Stimulated activated CD8-positive, alpha-beta memory T cell treated with anti-CD3 and anti-CD28 coated beads, Interleukin-7, amount 100 ng/mL, for 4 hours (primary cell): ENCODE measurements at places on chromosomes 1 and 21.

GRCh38 chr21:20424943-20425342 lies 573.3 kb upstream of the NCAM2 start:
- DNase-seq = no peak

DNA sequence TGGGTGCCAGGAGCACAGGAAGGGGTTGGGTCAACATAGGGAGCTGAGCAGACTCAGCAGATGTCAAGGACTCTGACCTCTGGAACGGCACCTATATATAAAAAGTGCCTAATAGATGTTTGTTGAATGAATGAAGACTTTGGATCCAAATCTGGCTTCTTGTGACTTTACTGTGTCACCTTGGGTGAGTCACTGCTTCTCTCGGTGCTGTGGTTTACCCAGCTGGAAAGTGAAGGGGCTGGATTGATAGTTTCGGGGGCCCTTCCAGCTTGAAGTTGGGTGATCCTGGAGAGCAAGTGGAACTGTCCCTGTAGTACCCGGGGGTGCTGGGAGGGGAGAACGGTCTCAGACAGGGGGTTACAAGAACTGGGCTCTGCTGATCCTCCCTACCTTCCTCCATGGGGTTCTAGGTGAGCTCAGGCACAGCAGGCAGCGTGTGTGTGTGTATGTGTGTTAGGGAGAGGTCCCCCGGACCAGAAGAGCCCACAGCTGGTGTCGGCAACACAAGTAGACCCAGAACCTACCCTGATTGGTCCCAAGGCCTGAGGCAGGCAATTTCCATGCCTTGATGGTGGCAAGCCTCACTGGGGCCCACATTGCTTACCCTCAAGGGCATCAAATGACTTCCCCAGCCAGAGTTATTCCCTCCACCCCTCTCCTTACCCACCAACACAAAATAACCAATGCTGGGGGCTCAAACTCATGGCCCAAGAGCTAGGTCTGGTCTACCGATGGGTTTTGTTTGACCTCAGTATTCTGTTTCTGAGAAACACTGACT lies 5.5 kb upstream of the PADI1 start:
- DNase-seq = no peak

GRCh38 chr1:212858461-212859265 lies 588 bp downstream of the FLVCR1 start:
- DNase-seq = no peak

- DNase-seq = no peak
Observed at GRCh38 chr1:41485605-41486004, 1.1 kb upstream of the EDN2 start.

DNA sequence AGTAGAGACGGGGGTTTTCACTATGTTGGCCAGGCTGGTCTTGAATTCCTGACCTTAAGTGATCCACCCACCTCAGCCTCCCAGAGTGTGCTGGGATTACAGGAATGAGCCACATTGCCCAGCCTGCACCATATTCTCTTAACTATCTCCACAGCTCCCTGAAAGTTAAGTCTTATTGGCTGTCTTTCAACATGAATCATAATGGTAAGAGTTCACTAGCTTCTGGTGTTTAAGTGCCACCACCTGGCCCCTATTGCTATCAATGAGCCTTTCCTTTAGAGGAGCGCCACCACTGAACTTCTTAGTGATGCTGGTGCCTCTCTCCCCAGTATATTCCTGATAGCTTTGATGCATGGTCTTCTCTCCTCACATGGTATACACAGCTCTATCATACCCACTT lies 15.7 kb downstream of the ZFYVE9 start:
- no peak for DNase-seq
